ENCODE measurements at places on chromosomes 3 and 15. TPM values are rescaled to one million over a fixed set of nuclear protein-coding genes. Genes with fewer than 3 reads are reported as not detected.

- DNase-seq = no peak
Observed at GRCh38 chr15:41934843-41935242, 37.5 kb downstream of the EHD4 start.

DNA sequence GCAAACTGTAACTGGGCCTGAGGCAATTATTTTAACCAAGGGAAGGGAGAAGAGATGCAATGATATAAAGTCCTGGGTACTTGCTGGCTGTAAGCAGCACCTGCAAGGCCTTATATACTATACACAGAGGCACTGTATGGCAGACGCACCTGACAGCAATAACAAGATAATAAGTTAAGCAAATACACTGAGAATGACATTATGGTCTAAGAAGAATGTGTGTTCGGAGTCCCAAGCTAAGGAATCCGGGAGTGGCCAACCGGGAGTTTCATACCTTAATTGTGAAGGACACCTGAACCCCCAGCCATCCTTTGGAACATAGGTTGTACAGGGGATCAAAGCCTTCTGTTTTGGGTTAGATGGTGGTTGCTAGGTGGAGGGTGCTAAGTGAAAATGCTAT lies 13.7 kb downstream of the FAM240A start:
- no peak for DNase-seq

- peak; percentile 44 for DNase-seq
Observed at GRCh38 chr15:86231864-86232721, 152.4 kb downstream of the AGBL1 start.

DNA sequence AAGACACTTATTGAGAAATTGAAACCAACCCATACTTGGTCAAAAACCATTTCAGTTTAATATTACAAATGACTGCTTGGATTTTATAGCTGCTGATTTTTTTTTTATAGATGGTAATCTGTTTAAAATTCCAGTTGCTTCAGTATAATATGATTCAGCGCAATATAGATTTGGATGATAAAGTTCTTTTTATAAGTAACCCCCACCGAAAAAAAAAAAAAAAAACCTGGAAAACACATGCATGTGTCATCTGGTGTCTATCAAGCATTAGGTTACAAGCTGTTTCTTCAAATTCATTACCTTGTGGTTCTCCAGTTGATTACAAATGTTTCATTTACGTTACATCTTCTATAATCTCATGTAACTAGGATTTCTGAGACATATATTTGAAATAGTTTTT lies 356.6 kb upstream of the ROBO2 start:
- no peak for DNase-seq

DNA sequence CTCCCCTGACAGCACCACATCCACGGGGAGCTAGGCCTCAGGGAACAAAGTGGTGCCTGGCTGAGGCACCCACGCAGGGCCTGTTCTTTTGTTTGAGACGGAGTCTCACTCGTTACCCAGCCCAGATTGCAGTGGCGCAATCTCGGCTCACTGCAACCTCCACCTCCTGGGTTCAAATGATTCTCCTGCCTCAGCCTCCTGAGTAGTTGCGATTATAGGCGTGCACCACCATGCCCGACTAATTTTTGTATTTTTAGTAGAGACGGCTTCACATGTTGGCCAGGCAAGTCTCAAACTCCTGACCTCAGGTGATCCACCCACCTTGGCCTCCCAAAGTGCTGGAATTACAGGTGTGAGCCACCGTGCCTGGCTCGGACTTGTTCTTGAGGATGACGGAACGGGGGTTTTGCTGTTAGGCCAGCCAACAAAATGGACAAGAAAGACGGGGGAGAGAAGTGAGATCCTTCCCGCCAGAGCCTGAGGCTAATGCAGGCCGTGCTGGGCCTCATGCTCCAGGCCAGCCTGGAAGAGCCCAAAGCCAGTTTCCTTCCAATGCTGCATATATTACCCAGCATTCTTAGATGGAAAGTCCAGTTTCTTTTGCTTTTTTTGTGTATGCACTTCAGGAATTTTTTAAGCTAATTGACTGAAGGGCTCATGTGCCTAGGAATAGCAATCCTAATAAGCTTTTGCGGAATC lies 28.1 kb upstream of the FURIN start:
- no peak for DNase-seq

DNA sequence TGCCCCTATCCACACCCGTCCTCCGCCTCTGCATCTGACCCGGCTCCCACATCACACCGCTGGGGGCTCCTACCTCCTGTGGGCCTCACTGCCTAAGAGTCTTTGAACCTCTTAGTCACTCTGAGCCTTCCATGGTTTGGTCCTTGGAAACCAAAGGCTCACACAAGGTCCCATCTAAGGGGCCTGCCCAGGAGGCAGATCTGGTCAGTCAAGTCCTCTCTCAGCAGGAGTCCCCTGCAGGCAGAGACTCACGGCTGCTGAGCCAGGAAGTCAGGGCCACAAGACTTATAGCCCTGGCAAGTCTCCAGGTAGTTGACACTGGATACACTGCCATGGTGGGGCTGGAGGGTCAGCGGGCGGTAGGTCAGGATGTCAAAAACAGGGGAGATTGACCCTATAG lies 31.2 kb upstream of the ALDH1L1 start:
- no peak for DNase-seq

- DNase-seq = no peak
Observed at GRCh38 chr15:50791486-50791885, 26.0 kb upstream of the SPPL2A start.

- DNase-seq = no peak
Observed at GRCh38 chr15:36748366-36749115, 169.1 kb downstream of the CDIN1 start.

RNU5B-1 gene
- total RNA-seq = 55.4 TPM

MST1R gene
- total RNA-seq = 1.5 TPM

KLF15 gene
- 34.0 TPM for total RNA-seq

UQCRC1 gene
- total RNA-seq = 1,265 TPM

GPR87 gene
- total RNA-seq = not detected

ZNF501 gene
- total RNA-seq = 4.9 TPM

SIDT1 gene
- total RNA-seq = 0.78 TPM

Data from Right ventricle myocardium superior (tissue), 1 donor.